Osteoblast (primary cell): ENCODE measurements at places on chromosomes 5 and 9.

DNA sequence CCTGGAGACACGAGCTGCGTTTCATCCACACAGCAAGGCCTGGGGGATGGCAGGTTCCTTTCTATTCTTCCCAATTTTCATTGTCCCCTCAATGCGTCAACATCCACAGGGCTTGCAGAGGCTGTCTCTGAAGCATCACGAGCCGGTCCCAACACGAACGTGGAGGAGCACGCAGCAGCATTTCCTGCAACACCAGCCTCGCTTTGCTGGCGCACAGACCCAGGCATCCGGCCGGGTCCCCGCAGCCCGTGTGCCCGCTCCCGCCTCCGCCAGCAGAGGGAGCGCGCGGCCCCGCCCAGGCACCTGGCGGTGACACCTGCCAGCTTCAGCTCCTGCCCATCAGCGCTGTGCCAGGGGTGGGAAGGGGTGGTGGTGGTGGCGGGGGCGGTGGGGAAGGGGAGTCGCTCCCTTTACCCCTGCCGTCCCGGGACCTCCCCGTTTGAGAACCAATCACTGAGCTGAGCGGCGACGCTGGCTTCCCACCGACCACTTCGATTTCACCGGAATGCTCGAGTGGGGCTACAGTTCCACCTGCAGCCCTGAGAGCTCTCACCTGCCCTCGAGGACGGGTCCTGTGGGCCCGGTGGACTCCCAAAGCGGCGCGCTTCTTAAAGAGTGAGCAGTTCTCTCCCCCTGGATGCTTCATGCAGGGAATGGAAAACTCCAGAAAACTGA lies 464.5 kb downstream of the ICE1 start:
- DNase-seq: no peak

- DNase-seq: no peak
These were observed 16.2 kb upstream of the KIF2A start for GRCh38 chr5:62289813-62290212.

GRCh38 chr5:170221327-170221741 lies 11.5 kb upstream of the C5orf58 start:
- no peak for DNase-seq

GRCh38 chr9:136011703-136012496 lies 50.7 kb upstream of the UBAC1 start:
- peak; percentile 95 for DNase-seq

DNA sequence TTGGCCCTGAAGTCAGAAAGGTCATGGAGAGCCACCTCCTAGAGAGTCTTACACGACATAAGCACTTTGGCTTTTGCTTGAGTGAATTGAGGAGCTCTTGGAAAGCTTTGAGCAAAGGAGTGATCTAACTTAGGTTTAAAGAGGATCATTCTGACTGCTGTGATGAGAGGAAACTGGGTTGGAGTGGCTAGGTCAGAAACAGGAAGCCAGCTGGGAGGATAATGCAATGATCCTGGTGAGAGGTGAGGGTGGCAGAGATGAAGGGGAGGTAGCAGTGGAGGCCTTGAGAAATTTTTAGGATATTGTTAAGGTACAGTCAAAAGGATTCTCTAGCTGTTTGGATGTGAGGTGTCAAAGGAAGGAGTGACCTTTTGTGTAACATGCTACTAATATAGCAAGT lies 32.2 kb upstream of the ROPN1L start:
- DNase-seq: no peak

- no peak for DNase-seq
These were observed 109.3 kb upstream of the HAND1 start for GRCh38 chr5:154587123-154588026.

GRCh38 chr9:97673922-97674321 lies 23.2 kb downstream of the XPA start:
- DNase-seq: no peak

- DNase-seq: peak; percentile 66
These were observed 1040.3 kb downstream of the TLE1 start for GRCh38 chr9:80649001-80649420.

DNA sequence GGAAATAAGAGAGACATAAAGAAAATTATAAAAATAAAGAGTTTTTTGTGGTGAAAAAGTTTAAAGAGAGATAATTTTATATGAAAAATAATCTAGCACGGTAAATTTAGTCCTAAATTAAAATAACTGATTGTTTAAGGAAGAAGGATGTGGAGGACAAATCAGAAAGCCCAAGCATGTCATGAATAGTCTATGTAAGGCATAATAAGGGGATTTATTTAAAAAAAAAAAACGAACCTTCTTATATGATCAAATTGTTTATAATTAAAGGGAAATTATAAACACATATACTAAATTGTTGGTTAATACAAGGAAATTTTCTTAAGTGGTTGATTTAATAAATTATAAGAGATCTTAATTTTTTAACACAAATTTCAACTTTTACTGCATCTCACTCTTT lies 551.8 kb upstream of the TYRP1 start:
- DNase-seq: no peak

DNA sequence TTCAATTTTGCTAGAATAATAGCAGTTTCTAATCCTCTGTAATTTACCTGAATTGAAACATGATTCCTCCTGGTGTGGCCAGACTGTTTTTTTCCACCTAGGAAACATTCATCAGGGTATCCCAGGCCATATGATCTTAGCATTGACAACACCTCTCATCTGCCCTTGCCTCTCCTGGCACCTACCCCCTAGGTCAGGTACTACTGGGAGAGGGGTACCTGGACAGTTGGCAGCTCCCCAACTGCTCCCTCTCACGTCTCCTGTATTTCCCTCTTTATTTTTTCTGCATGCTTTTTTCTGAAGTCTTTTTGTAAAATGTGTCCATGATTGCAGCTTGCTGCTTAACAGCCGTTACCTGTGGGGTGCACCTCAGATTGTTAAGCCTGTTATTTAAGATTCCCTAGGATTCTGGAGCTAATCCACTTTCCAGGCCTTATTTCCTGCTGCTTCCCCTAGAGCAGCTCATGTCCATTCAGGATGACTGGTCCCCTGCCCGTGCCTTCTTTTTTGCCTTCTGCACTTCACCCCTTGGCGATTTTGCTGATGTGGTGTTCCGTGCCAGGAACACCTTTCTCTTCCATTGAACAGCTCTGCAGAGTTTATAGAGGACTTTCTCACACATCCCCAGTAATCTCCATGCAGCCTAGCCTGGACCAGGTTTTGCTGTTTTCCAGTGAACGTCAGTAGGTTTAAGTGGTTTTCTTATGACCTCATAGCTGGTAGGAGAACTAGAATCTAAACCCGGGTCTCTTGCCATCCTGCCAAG lies 33.6 kb downstream of the SNX30 start:
- no peak for DNase-seq

DNA sequence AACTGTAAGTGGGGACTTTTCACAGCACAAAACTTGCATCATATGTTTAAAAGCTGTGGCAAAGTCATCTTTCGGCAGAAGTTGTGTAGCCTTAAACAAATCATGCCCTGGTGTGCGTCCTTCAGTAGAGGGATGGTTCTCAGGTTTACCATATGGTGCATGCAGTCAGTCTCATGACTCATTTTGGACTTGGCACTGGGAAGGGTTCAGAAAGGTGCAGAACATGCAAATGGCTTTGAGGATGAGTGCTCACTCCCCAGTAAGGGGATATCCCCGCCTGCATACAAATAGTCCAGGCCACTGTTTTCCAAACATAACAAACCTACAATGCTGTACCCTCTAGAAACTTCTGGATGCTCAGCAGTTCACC lies 260.3 kb downstream of the NDUFS4 start:
- DNase-seq: no peak

DNA sequence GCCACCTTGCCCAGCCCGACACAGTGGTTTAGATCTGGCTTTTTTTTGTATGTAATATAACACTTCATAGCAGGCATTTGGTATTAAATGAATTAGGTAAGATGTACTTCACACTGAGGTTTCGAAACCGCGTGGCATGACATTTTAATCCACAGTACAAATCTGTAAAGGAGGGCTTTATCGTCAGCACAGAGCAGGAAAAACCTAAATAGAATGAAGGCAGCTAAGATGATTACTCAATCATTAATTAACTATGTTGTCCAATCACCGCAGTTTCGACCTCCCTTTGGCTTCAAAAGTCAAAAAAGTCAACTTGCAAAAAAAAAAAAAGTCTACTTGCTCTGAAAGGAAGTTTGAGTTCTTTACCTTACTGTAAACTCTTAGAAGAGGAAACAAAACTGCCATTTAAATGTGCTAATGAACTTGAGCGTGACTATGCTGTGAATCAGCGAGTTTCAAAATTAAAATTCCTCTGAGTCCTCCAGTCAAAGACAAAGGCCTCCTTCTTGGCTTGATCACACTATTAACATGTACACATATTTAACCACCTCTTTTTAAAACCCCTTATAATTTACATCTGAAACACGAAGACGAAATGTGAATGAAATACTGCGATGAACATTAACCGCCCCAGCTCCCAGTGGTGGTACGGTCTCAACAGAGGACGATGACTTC lies 698 bp upstream of the SEC24A start:
- DNase-seq: peak; percentile 49

GRCh38 chr5:125411071-125411743 lies 664.8 kb upstream of the ZNF608 start:
- peak; percentile 32 for DNase-seq

DNA sequence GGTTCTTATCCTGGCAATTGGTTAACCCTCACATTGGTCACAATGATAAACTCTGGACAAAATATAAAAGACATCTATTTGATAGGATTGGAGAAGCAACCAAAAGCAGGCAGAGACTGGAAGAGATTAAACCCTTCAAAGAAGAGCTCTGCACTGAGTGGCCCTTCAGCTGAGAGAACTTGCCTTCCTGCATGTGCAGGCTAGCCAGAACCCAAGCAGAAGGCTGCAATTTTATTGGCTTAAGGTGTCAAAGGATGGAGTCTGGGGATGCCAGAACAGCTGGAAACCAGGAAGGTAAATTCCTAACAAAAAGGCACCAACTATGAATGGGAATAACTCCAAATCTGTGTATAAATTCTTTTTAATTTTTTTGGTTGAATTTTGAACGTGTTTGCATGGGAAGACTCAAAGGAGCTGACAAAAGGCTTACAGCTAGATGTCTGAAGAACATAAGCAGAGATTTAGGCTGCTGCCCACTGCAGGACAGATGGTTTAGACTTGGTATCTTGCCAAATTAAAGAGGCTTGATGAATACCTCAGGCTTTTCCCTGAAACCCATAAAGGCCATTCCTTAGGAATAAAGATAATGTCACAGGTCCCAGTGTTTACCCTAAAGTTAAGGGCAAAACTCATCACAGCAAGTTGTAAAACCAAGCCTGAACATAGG lies 66.3 kb downstream of the NR2F1 start:
- DNase-seq: peak; percentile 23

GRCh38 chr9:113930390-113930783 lies 54.3 kb downstream of the ZNF618 start:
- DNase-seq: no peak

DNA sequence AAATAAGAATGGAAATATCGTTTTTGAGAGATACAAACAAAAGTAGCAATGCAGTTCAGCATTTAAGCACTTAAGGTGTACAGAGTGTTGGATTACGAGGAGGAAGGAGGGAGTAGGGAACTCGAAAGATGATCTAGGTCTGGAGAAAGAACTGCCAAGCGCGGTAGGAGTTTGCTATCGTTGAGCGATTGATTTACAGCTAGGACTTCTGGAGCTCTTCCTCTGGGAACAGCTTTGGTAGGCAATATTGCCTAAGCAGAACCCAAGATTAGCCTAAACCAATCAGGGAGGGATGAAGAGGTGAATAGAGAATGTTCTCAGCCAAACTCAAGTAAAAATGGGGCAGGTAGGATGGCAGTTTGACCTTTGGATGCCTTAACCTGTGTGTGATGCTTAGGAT lies 965 bp downstream of the CLTA start:
- peak; percentile 58 for DNase-seq

DNA sequence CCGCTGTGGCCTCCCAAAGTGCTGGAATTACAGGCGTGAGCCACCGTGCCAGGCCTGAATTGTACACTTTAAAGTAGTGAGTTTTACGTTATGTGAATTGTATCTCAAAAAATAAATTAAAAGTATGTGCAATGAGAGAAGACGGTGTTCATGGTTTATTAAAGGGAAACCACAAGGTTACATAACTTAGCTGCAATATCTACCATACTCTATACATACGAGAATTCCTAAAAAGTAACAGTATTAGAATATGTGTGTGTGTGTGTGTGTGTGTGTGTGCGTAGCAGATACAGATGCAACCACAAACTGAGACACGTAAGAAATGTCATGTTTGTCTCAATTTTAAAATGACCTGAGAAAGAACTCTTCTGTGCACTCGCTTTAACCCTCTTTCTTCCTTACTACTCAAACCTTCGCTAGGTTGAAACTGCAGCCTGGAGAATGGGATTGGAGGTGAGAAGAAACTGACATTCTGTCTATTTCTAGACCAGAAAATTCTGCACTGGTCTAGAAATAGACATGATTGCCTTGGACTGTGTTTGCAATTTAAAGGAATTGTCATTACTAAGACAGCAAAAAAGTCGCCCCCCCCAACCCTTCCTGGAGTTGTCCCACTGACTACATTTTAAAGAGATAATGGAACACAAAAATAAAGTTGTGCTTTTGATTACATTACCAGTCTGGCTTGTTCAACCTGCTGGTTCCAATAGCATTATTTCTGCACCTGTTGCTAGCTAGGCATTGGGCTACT lies 167.0 kb downstream of the RGS3 start:
- no peak for DNase-seq

- DNase-seq: no peak
These were observed 45.3 kb upstream of the ADAMTSL1 start for GRCh38 chr9:18428661-18429060.

- no peak for DNase-seq
These were observed 177.1 kb downstream of the NFIB start for GRCh38 chr9:14136646-14137370.

DNA sequence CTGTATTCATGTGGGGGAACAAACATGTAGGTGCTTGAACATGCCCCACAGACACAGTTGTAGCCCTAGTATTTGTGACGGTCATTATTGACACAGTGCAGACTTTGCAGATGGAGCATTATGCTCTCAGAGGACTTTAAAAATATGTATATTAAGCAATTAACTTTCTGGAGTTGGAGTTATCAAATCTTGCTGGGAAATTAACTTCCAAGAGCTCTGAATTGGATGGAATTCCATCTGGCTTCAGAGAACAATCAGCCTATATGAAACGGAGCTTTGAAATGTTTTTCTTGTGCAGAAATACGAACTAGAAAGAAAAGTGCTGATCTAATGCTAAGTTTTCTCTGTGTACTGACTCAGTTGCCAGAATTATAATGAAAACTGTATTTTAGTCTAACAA lies 50.9 kb upstream of the FSD1L start:
- DNase-seq: no peak

GRCh38 chr5:11302663-11303062 lies 541.6 kb upstream of the DAP start:
- DNase-seq: peak; percentile 31

GRCh38 chr9:4082948-4083347 lies 216.9 kb downstream of the GLIS3 start:
- DNase-seq: no peak

- DNase-seq: peak; percentile 34
These were observed 4.0 kb downstream of the GFI1B start for GRCh38 chr9:132982458-132982857.

GRCh38 chr9:132638240-132638639 lies 31.5 kb downstream of the DDX31 start:
- no peak for DNase-seq
